ENCODE measurements at places on chromosomes 2 and 18.

DNA sequence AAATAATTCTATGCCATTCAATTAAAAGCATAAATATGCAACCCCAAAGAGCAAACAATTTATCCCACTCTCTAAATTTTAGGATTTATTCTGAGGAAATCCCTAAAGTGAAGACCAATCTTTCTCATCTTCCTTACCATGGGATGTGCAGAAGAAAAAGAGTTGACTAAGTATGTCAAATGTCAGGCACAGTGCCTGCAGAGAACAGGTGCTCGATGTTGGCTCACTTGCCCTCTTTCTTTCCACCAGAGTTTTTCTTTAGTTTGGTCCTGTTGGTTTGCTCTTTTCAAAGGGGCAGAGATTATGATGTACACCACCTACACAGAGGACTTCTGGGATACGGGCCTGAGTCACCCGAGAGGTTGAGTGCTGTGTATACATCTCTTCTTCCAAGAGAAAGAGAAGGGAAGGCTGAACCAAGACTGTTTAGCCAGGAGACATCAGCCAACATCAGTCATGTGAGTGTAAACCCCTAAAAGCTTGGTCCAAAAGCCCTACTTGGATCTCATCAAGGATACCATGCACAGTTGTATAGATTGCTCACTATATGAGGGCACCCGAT is 51.7 kb downstream of the SUMO1 start:
- DNase-seq, result no peak

- DNase-seq, result no peak
These were observed 35.8 kb downstream of the KATNAL2 start for GRCh38 chr18:46953195-46953594.

GRCh38 chr2:133685636-133686215 is 117.5 kb upstream of the NCKAP5 start:
- no peak for DNase-seq

DNA sequence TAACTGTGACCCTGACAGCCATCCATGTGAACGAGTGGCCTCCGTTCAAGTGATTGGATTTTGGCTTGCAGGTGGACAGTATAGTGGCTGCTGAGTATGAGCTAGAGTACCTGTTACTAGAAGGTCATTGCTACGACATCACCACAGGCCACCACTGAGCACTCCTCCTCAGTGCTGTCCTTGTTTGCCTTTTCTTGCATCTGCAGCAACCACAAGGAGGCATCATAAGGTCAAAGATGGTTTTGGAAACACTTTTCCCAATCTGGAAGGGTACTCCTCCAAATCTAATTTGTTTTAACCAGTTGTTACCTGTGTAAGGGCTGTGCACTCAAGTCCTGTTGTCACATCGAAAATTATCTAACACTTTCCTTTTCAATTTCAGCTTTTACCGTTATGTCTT is 81.2 kb downstream of the UGGT1 start:
- DNase-seq, result peak; percentile 44

- DNase-seq, result no peak
These were observed 8.9 kb upstream of the TMEM185B start for GRCh38 chr2:120231974-120232635.

DNA sequence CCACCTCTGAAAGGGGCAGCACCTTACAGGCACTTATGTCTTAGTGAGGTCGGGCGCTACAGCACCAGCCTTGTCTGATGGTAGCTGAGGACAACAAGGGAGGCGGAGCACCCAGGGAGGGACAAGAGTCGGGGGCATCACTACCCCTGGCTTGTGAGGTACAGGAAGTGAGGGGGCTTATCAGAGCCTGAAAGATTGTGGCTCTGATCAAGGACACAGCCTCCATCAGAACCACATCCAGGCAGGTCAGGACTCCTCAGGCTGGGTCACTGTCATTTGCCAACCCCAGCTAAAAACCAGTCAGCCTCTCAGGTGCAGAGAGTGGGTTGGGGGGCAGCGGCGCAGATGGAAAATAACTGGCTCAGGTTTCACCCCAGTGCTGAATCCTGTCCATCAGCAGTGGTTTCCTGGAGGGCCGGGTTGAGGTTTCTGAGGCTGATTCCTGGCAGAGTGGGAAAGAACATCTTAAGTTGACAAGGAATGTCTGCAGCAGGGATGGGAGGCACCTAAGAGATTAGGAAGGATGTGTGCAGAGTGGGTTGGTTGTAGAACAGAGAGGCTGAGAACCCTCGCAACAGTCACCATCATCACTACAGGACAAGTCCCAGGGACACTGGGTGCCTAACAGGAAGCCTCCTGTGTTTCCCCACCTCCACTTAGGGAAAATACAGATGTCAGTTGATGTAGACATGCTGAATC is 45.3 kb downstream of the FBLN7 start:
- DNase-seq, result no peak

DNA sequence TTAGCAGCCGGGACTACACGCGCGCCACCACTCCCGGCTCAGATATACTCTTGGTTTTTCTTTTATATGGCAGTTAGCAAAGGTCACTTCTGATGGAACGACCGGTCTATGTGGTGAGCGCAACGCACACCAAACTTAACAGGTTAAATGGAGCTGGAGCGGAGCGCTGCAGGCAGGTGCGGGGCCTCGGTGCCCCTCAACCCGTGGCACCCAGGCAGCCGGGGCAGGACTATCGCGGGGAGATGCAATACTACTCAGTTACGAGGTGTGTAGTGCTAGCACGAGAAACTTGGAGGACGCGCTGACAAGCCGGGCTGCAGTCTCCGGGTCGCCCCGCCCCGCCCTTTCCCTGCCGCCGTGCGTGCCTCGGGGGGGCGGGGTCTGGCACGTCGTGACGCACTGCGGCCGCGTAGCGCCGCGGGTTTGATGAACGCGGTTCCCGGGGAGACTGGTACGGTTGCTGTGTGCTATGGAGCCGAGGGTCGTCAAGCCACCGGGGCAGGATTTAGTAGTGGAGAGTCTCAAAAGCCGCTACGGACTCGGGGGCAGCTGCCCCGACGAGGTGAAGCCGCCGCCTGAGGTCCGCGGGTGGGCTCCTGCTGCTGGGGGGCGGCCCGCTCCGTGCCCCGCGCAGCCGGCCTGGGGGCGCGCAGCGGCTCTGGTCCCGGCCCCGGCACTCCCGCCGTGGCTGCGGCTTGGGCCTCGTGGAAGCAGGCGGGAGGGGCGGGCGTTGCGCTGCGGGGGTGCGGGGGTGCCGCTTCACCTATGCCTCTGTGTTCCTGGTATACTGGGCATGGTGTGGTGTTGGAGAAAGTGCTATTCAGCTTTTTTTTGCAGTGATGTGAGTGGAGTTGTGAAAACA is at the start of gene CCDC138:
CCDC138 (plus strand) TSS at position 418 of the 862 bp plus-strand sequence; CDS start at position 470, 52 bp downstream.
- DNase-seq, result peak; percentile 87

GRCh38 chr2:163774862-163775261 is 39.1 kb upstream of the FIGN start:
- no peak for DNase-seq

DNA sequence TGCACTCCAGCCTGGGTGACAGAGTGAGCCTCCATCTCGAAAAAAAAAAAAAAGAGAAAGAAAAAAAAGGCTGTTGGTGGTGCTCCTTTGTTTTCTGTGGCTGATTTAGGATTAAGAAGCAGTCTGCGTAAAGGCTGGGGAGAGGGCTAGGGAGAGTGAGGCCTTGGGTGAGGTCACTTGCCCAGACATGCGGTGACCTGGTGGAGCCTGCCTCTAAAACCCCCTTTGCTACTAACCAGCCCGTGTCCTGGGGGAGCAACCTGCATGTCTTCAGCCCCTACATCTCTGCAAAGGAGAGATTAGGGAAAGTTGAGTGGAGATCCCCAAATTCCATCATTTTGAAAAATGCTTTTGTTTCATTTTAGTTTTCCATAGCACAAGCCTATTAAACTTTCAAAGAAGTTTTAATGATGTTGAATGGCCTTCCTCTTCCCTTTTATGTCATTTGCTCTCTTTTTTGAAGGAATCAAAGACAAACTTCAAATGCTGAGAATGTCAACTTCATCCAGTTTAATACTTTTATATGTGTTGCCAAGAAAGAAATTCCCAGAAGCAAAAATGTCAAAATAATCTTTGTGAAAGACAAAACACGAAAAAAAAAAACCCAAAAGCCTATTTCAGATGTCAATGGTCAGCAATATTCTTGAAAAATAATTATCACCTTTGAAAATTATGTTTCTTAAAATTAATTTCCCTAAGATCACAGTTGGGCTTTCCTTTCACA is 38.9 kb upstream of the RALBP1 start:
- DNase-seq, result no peak

- DNase-seq, result no peak
These were observed 6.5 kb downstream of the NCAPH start for GRCh38 chr2:96342085-96342484.

DNA sequence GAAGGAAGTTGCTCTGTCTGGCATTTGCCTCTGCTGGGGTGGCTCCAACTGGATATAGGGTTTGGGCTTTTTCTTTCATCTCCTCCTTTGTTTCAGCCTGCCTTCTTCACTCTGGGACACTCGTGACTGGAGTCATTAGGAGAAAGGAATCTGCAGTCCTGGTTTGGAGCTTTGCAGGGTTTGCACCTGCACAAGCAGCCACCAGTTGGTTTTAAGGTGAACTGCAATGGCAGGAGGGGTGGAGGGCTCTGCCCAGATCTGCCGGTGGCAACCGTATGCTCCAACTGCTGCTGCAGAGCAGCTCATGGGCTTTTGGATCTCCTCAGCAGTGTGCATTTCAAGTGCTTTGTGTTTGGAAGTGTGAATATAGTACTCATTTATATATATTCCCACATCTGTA is 131.3 kb upstream of the MGAT5 start:
- no peak for DNase-seq
